Hematopoietic multipotent progenitor cell treated with erythropoietin and hydrocortisone succinate and interleukin-3 and kit ligand, for 4 days (in vitro differentiated cells): ENCODE measurements at places on chromosomes 12 and 14.

GRCh38 chr12:77973579-77973978 is 142.9 kb downstream of the NAV3 start:
- DNase-seq = no peak

GRCh38 chr14:89424241-89424640 is 7.2 kb upstream of the FOXN3 start:
- DNase-seq = no peak

DNA sequence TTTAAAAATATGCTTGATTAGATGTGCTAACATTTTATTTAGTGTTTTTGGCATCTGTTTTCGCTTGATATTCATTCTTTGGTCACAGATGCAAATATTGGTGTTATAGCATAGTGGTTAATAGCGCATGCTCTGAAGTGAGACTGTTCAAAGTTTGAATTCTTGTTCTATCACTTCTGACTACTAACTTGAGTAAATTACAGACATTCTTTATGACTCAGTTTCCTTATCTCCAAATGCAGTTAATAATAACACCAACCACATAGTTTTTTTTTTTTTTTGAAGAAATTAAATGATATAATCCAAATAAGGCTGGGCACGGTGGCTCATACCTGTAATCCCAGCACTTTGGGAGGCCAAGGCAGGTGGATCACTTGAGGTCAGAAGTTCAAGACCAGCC is 81.0 kb downstream of the TMX1 start:
- DNase-seq = no peak

GRCh38 chr12:58384196-58384595 is 442.8 kb downstream of the ATP23 start:
- DNase-seq = peak; percentile 64

GRCh38 chr14:103450416-103450815 is 65.2 kb downstream of the MARK3 start:
- no peak for DNase-seq

- no peak for DNase-seq
Measured at GRCh38 chr12:42617622-42618021, 28.1 kb upstream of the PRICKLE1 start.

DNA sequence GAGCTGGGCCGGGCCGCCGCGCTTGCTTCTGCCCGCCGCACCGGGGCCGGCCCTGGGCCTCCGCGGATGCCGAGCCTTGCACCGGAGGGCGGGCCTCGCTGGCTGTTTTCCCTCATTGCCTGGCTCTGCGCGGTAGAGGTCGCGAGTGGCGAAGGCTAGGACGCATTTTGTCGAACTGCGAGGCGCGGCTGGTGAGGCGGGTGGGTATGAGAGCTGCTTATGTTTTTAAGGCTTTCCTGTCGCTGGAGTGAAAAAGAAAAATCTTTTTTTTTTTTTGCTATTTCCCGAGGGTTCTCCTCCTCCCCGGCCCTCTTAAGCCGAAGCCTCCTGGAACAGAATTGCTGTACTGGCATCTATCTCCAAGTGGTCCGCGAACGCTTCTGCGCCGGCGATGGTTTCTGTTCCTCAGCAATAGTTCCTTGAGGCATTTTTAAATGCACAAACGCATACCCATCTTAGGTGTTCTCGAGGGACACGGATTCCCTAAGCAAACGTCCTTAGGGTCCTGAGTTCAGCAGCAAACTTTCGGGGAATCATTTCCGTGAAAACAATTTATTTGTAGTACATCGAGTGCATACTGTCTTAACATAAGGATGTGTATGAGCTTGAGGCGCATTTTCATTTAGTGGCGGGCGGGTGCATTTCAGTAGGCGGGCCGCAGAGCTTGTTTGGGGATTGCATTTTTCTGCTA is 631 bp downstream of the RESF1 start:
- DNase-seq = peak; percentile 86

DNA sequence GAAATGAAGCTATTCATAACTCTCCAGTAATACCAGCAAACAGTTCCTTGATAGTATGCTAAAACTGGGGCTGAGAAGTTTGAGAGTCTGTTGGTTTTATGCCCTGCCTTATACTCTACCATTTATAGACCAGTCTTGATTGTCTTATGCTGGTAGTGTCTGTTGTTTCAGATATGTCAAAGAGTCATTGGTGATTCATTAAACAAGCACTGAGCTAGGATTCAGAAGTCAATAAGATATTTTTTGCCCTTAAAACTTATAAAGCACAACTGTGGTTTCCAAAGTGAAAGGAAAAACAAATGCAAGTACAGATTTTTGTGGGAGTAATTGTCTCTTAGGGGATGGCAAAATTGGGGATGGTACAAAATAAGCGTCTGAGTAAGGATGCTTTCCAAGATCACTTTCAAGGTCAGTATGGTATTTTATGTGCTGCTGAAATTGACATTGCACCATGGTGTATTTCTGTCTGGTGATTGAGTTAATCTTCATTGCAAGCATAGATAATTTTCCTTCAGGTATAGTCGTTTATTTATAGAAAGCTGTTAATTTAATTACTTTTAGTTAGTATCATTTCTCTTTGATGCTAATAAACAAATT is 289.5 kb upstream of the E2F7 start:
- no peak for DNase-seq

DNA sequence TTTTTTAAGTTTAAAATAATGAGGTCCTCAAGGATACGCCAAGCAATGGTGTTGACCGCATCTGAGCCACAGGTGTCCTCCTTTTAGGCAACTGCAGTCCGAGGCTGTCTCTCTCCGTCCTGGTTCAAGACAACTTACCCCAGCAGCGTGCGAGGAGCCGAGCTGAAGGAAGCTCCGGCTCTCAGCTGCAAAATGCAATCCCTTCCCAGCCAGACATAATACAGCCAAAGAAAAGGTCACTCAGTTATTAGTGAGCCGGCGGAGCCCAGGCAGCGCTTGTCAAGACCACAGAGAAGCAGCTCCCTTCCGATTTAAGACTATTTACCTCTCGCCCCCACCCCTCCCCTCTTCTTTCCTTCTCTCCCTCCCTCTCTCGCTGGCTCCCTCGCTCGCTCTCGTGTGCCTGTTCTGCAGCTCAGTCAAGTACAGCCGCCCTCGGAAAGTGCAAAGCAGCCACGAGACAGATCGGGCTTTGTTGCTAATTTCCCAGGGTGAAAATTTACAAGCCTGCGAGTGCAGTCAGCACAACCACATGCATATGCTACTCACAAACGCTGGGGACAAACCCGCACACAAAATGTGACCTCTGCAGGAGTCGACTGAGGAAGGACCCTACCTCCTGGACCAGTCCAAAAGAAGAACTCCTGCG is 363 bp upstream of the LMO3 start:
- peak; percentile 5 for DNase-seq

- peak; percentile 52 for DNase-seq
Measured at GRCh38 chr12:78470354-78471195, 394.0 kb upstream of the SYT1 start.

DNA sequence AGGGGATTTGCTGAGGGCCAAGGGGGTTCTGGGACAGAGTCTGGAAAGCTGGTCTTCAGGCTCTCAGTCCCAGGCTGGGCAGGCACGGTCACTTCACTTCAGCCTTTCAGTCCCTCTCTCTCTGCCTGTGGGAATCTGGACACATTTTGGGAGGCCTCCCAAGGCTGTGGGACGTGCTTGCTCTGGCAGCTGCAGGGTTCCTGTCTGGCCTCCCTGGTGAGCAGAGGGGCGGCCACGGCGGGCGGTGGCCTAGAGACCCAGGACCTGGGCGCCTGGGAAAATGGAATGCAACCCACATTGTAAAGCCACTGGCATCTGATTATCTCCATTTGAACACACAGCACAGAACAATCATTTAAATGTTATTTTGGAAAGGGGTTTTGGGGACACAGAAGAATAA is 10.1 kb upstream of the ALDH2 start:
- no peak for DNase-seq

- no peak for DNase-seq
Measured at GRCh38 chr12:121048442-121048841, 9.4 kb upstream of the OASL start.

- DNase-seq = no peak
Measured at GRCh38 chr12:102765736-102766135, 151.3 kb downstream of the PAH start.

- DNase-seq = peak; percentile 87
Measured at GRCh38 chr12:19575337-19576243, 136.3 kb downstream of the AEBP2 start.

- no peak for DNase-seq
Measured at GRCh38 chr12:78793491-78793890, 71.1 kb upstream of the SYT1 start.

- DNase-seq = no peak
Measured at GRCh38 chr12:56718149-56718548, 7.0 kb downstream of the NACA start.

DNA sequence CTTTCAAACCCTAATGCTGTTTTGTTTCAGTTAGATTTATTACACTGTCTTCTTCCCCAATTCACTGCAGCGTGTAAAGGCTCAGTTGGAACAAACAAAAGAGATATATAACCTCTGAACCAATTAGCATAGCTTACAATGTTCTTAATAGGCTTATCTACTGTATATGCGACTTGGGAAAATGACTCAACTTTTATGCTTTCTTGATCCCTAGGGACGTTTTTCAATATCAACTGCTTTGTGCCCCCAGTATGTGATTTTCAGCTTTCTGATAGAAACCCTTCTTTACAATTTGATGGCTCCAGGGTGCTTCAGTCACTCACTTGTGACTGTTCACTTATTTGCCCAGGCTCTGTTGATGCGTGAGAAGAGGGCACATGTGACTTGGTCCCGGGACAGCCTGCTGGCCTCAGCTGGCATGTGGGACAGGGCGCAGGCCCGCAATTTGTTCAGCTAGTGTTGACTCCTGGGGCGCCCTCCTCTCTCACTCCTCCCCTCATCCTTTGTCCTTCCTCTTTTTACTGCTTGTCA is 107.1 kb downstream of the TMTC2 start:
- no peak for DNase-seq

GRCh38 chr14:41957459-41957858 is 350.8 kb downstream of the LRFN5 start:
- DNase-seq = no peak

- DNase-seq = no peak
Measured at GRCh38 chr12:14076538-14076937, 95.1 kb upstream of the GRIN2B start.

- no peak for DNase-seq
Measured at GRCh38 chr12:88763536-88764100, 183.3 kb upstream of the KITLG start.

- DNase-seq = no peak
Measured at GRCh38 chr12:16027002-16027401, 115.9 kb downstream of the DERA start.

DNA sequence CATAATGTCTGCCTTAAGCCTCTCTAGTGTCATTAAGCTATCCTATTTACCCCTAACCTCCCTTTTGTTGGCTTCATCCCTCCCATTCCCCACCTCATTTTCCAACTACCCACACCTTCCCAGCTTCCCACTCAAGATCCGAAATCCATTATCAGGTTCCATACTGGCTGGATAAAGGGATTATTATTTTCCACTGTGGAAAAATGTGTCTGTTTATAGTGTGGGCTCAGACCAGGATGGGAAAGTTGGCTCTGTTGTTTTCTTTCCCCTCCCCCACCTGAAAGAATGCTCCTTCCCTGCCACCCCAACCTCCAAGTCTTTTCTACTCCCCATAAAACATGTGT is 49.8 kb downstream of the SUSD6 start:
- DNase-seq = no peak

GRCh38 chr14:24113801-24114531 is 611 bp upstream of the DCAF11 start:
- DNase-seq = peak; percentile 97

DNA sequence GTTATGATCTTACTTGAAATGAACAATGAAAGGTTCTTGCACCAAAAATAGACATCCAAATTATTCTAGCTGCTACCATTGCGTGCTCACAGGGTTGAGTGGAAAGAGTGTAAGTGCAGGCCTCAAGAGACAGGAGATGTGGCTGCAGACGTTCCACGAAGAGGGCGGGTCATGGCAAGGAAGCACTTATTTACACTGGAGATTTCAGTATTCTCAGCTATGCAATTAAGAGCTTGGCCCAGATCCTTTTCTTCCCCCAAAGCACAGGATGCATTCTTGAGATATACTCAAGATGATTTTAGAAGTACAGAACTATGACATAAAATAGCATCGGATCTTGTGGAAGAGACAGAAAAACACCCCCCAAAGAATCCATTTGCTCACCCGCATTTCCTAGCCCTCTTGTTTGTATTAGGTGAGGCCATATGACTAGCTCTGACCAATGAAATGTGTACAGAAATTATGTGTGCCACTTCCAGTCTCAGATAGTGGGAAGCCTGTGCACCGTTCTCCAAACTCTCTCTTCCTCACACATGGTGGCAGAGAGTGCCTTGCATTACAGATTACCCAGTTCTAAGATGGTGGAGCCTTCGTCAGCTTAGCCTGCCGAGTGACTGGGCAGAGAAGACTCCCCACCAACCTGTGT is 261.4 kb downstream of the TTC8 start:
- DNase-seq = no peak

DNA sequence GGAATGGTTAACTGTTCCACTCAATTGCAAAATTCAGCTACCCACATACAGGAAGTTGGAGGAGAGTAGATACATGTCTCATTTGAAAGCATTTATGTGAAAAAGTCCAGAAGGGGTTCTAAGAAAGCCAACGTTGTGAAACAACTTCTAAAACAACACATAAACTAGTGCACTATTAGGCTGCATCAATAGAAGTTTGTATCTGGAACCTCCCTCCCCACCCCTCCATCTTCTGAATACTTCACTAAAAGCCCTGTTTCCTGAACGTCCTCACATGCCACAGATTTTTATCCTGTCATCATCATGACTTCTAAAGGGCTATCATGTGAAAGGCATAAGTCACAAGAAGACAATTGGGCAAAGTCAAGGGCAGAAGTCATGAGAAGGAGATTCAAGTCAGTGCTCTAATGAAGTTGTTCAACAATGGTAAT is 5.5 kb downstream of the KRT79 start:
- DNase-seq = peak; percentile 27

DNA sequence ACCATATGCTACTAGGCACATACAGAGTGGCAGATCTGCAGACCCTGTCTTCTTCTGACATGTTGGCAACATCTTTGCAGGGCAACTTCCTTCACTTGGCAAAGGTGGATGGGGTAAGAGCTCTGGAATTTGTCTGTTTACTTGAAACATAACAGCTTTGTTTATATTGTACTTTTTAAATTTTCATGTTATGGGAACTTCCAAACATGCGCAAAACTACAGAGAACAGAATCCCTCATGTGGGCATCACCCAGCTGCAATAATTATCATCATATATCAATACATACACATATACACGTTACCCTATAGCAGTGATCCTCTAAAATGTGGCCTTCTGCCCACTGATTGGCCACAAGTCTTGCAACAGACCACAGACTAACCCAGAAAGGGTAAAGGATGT is 103.4 kb downstream of the STAB2 start:
- DNase-seq = no peak

DNA sequence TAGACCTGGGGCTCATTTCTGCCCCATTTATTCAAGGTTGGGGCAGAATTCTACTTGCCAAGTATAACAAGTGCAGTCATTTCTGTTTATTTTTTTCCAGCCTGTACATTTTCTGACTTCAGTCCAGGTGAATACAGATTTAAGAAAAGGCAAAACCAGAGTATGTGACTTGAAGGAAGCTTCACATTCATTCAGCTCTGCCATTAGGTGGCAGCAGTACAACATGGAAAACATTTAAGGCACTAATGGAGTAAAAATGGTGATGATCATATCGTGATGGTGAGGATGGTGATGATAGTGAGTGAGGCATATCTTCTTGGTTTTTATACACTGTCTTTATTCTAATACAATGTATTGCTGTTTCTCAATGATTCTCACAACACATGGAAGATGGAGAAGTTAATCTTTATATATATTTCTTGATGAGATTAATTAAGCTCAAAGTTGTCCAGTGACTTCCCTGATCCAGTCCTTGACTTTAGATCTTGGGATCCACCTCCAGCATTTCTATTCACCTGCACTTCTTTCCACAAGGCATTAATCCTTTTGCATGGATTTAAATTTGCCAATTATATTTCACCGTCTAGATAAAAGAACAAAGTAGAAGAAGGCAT is 176.7 kb upstream of the SEL1L start:
- DNase-seq = peak; percentile 72
